ENCODE measurements at places on chromosomes 12 and 14.

GRCh38 chr12:104852102-104852501, 106.0 kb downstream of the SLC41A2 start:
- DNase-seq: no peak

DNA sequence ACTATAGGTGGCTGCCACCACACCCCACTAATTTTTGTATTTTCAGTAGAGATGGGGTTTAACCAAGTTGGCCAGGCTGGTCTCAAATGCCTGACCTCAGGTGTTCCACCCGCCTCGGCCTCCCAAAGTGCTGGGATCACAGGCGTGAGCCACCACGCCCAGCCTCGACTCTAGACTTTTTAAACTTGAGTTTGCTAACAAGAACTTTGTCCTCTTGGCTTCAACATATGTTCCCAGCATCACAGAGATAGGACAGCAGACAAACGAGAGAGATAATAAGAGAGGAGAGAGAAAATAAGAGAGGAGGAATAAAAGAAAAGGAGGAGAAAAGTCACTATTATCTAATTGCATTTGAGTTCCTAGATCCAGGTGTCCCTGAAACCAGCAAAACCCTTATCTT, 119.1 kb downstream of the CEP83 start:
- DNase-seq: no peak

GRCh38 chr14:61997161-61997560, 234.9 kb downstream of the SNAPC1 start:
- no peak for DNase-seq

- no peak for DNase-seq
These were observed 7.0 kb upstream of the CEBPE start for GRCh38 chr14:23125933-23126524.

- no peak for DNase-seq
These were observed 62.7 kb upstream of the PTGR2 start for GRCh38 chr14:73788701-73789551.

Measured in stimulated activated CD4-positive, alpha-beta T cell treated with anti-CD3 and anti-CD28 coated beads, Interleukin-1b, Interleukin-23, amount 100 ng/mL, for 48 hours (primary cell).